HT-29 (cell line): ENCODE measurements at places on chromosomes 5 and 9.

DNA sequence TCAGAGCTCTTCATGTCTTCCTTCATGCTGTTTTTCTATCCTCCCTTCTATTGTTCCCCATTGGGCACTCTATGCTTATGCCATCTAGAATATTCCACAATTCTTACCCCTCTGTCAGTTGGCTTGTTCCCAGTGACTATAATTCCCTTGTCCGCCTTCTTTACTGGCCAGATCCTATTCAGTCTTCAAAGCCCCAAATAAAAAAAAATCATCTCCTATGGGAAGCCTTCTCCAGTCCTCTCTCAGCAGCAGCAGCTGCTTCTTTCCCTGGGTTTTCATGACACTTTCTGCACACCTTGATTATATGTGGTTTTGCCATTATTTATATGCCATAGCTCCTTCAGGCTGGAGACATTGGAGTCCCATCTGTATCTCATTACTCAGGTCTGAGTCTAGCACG, 54.6 kb upstream of the TNFAIP8 start:
- no peak for DNase-seq

- no peak for DNase-seq
Observed at GRCh38 chr9:82404881-82405280, 416.3 kb downstream of the SPATA31D1 start.

DNA sequence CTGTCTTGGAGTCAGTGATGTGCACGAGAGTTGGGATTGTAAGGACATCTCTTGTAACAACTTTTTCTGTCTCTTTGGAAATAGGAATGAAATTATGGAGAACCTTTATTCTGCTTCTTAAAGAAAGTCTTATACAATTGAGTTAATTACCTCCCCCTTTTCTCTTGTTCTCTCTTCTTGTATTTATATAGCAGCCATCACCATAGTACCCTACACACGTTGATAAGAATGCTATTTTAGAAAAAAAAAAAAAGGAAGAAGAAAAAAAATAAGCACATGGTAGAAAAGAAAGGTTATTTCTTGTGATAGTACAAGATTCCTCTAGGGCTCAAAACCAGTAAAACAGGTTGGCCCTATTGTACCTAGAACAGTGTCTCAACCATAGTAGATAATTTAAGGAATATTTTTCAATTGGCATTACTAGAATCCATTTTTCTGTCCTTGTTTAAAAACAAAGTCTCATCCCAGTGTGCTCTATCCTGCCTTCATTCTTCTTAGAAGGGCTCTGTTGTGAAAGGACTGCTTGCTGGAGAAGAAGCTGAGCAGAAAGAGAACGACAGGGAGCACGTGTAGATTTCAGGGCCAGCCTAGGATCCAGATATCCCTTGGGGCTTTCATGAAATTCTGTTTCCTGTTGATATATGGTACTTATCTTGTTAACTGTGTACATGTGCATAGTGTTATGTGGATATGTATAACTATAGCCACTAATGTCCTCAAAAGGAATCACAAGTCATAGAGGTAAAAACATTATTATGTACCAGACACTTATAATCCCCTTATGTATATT, 392.3 kb upstream of the MEF2C start:
- DNase-seq: no peak

DNA sequence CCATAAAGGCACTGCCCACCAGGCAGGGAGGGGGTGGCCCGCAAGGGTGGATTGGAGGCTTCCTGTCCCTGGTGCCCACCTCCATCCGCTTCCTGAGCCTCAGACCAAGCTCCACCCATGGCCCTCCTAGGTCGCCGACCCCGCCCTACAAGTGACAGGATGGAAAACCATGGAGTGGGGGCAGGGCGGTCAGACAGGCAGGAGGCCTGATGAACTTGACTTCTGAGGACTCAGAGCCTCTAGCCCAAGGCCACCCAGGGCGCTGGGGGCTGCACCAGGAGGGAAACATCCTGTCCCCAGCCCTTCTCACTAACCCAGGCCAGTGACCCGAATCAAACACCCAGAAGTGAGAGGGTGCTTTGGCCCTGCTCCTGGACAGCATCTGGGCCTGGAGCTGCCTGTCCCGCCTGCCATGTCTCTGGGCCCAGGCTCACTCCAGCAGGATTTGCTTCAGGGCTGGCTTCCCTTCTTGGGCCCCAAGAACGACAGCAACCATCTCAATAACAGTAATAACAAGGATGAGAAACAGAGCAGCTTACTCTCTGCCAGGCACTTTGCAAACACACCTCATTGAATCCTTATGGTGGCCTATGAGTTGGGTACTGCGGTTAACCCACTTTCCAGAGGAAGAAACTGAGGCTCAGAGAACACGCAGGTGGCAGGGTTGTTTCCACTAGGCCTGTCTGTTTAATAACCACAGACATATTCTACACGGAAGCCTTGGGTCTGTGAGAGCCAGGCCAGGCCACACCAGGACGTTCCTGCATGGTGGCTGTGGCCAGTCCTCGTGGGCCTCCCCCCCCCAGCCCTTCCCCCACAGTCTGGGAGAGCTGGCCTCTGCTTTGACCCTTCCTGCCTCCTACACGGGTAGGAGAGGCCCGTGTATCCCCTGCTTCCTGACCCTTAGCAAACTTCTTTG, 4.4 kb upstream of the ST6GALNAC6 start:
- peak; percentile 58 for DNase-seq

GRCh38 chr5:115583474-115583873, 18.8 kb downstream of the TICAM2 start:
- no peak for DNase-seq

GRCh38 chr5:139138809-139139208, 59.4 kb downstream of the SIL1 start:
- no peak for DNase-seq

DNA sequence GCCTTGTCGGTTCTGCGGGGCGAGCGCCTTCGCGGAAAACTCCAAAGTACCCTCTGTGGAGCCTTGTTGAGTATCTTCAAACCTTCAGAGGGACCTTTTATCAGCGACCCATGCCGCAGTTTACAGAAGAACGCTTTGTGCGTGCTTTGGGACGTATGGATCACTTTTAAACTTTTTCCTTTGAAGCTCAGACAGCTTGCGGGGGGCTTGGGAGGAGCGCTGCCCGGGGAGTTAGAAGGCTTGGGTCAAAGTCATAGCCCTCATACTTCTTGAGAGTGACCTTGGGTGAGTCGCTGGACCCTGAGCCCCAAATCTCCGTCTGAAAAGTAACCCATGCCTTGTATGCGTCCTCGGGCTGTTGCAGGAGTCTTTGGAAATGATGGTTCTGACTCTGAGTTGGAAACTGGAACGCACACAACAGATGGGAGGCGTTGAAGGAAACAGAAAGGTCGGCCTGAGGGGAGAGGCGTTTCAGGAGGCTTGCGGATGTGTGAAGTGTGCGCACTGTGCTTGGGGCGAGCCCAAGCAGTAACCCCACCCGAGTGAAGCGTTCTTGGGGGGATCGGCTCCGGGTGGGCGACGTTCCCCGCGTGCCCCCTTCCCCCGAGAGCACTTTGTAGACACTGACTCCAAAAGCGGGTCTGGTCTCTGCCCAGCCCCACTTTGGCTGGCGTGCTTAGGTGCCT, 661 bp upstream of the SLC25A51 start:
- peak; percentile 33 for DNase-seq

- no peak for DNase-seq
Observed at GRCh38 chr5:141654298-141654697, 3.1 kb upstream of the FCHSD1 start.

DNA sequence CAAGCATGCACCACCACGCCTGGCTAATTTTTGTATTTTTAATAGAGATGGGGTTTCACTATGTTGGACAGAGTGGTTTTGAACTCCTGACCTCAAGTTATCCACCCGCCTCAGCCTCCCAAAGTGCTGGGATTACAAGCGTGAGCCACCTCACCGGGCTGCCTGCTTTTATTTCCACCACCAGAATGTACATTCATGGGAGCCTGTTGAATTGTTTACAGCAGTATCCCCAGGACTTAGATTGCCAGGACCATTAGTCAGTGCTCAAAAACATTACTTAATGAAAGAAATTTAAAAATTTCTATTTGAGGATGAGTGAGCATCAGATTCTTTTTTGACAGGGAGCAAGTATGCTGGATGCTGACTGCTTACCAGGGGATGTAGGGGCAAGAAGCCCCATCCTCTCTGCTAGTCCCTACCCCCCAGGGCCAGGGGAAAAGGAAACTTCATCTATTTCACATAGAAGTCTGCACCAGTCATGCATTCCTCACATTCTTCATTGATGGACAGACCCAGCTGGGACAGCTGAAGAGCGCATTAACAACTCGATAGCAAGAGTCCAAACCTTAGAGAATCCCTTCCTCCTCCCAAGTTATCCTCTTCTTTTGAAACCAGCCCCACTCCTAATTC, 10.3 kb upstream of the RGMB start:
- no peak for DNase-seq

- DNase-seq: no peak
Observed at GRCh38 chr9:73174330-73174980, 22.8 kb downstream of the ANXA1 start.

DNA sequence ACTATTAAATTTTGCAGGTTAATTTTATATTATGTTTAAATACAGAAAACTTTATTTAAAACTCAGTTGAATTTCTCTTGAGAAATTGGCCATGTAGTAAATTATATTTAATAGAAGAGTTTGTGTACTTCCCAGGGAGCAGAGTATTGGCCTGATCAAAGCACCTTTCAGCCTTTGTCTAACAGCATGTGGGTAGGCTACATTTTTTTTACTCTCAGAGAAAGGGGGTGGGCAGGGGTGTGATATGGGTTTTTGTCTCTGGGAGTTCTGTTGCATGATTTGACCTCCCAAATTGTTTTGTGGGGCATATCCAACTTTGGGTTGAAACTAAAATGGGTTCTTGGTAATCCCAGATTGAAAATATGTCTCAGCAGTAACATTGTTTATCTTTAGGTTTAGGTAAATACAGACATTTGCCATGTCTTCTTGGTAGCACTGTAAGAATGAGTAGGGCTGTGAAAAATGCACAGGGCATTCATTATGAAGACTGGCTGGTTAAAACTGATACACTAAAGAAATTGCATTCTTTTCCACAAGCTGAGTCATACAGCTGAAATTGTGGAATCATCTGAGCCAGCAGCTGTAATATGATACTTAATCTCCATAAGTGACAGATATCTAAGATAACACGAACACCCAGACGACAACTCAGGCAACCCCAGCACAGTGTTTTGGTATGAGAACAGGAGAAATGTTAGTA, 75.4 kb upstream of the CDKN2B start:
- DNase-seq: peak; percentile 58

DNA sequence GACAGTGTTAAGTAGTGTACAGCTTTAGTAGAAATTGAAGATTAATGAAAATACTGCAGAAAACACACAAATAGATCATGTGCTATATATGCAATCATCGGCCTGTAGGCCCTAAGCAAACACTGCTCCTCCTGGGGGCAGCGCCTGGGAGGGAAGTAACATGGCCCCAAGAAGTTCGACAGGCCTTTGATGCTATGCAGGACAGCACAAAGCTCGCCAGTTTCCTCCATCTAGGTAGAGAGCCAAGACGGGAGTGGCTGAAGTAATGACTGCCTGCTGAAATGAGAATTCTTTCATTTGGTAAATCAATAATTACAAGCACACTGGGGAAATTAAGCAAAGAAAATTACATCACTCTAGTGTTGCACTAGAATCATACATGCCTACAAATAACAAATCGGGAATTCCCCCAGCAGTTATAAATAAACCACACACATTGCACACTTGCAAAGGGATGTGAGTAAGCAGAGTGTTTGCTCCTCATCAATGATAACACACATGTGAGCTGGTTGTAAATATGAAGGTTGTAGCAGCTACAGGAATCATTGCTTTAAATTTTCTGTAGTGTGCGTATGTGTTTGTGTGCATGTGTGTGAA, 219.9 kb upstream of the NFIL3 start:
- no peak for DNase-seq

DNA sequence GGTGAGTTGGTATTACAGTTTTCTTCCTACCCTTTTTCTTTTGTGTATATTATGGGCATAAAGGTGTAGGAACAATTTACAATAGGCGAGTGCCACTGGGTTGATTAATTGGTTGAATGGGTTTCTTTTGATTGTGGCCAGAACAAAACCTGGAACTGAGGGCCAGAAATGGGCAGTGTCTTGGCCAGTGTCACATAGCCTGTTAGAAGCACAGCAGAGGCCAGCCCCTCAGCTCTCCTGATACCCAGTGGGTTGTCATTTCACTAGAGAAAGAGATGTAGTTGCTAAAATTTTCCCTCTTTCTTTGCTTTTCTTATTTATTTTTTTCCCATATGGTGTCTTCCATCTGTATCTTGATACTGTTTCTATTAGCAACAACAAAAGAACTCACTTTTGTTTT, 38.8 kb upstream of the SEMA6A start:
- DNase-seq: no peak

DNA sequence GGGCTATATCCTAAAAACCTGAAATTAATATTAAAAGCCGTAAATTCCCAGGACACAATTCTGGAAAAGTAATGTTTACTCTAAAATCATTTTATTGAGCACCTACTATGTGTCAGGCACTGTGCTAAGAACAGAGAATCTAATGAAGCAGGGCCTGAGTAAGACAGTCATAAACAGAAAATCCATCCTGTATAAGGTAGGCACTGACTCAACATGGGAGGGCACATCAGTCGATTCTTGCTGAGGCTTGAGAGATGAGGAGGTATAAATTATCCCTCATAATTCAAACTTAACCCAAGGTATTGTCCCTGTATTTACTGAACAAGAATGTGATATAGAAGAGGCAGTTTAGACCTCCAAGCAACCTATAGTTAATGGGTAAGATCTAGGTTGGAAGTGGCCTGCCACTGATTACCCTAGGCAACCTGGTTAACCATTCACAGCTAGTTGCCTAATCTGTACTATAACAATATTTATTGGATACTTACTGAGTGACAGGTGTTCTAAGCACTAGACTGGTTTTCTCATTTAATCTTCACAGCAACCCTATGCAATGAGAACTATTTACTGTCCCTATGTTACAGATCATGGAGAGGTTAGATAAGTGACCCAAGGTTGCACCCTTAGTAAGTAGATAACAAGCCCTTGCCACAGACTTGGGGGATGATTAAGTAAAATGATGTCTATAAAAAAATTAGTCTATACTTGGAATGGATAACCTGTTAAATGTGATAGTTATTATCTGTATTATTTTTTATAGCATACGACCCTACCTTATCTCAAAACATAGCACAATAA, 317.7 kb downstream of the PDE4D start:
- peak; percentile 63 for DNase-seq
